ENCODE measurements at places on chromosomes 5 and 9. TPM values are rescaled to one million over a fixed set of nuclear protein-coding genes. Genes with fewer than 3 reads are reported as not detected.

GRCh38 chr5:164306662-164307061, 801.2 kb downstream of the MAT2B start:
- DNase-seq = no peak

DNA sequence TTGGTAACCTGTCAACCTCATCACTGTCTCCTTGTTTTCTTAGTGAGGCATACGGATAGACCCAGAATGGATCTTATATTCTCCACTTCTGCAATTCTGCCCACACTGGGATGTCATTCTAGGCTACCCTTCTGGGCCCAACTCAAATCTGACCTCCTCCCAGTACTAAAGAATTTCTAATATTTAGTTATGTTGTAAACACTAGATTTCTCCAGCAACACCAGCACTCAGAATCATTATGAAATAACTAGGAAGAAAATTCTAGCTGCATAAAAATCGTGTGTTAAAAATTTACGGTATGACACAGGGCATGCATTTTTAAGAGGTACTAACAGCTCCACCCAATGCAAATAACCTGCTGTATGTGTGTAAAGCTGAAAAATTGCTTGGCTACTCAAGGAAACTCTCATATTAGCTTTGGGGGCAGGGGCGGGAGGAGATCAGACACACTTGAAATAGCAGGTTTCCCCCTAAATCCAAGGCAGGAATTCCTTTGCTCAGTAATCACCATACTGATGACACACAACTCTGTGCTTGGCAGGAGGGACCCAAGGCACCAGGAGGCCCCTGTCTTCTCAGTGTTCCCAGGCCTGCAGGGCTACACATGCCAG, 27.3 kb downstream of the MACROH2A1 start:
- no peak for DNase-seq

- no peak for DNase-seq
Measured at GRCh38 chr9:93133681-93134014, 403 bp downstream of the NINJ1 start.

- no peak for DNase-seq
Measured at GRCh38 chr5:54455413-54456157, at the start of gene HSPB3. HSPB3 (plus strand) TSS chr5:54455699; CDS start chr5:54455790, 91 bp downstream.

DNA sequence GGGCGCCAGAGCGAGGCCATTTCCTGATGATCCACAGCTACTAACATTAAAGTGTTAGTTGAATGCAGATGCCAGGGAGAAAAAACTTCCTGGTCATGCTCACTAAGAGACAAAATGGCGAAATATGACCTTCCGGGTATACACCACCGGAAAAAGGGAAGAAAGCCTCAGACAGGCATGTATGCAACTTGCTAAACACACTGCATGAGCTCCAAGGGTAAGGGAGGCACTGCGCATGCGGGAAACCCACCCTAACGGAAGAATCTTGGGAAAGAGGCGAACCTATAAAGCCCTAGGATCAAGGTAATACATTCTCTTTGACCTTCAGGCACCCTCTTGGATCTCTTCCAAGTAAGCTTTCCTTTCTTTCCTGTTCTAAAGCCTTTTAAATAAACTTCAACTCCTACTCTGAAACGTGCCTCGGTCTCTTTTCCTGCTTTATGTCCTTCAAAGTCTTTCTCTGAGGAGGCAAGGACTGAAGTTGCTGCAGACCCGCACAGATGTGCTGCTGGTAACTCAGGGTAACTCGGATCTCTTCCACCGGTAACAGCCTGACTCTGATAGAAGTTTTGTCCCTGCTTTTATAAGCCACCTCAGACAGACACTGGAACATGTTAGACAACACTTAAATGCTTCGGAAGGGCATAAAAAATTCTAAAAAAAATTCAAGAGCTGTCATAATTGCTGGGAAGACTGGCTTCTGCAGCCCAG, 64.9 kb downstream of the DTWD2 start:
- no peak for DNase-seq

Gene PCDHA9
- total RNA-seq = not detected

DNA sequence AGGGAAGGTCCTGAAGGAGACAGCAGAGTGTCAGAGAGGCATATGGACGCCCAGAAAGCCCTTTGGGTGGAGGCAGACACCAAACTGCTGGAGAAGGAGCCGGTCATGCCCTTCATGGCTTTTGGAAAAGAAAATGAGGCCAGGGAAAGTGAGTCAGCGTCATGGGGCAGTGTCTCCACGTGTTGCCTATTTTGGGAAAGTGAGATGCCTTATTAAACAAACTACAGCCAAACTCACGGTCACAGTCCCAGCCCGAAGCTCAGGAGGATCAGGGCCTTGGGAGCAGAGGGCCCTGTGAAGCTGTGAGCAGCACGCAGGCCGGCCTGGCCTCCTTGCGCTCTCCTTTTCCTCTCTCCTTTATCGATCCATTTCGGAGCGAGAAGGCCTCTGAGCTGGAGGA, 25.0 kb downstream of the RGS3 start:
- DNase-seq = no peak
